Activated naive CD4-positive, alpha-beta T cell (primary cell): ENCODE measurements at places on chromosomes 5 and 9.

DNA sequence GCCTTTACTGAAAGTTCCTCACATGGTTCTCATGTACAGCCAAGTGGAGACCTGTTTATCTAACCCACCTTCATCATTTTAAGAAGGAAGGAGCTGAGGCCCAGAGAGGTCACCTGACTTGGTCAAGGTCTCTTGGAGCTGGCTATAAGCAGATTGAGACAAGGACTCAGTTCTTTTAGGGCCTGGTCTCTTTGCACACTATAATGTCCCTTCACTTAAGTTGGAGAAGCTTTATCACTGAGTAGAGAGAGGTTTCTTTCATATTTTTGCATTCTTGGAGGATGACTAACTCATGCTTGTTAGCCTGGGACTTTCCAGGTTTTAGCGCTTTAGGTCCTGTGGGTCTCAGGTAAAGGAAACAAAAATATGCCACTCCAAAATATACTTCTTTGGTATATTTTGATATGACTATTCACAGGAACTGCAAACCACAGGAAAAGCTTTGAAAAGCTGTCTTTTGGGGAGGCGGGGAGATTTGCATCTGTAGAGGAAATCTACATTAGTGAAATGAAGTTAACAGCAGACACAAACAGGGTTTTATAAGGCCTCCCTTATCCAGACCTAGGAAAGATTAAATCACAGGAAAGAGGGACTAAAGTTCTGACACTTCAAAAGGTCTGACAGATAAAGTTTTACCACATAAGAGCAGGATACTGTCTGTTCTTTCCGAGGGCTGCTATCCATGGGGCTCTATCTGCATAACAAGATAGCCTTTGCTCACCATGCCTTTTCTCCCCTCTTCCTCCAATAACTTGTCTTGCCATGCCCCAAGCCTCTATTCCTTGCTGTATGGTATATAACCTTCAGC lies 95.8 kb upstream of the ANKRD55 start:
- no peak for DNase-seq

DNA sequence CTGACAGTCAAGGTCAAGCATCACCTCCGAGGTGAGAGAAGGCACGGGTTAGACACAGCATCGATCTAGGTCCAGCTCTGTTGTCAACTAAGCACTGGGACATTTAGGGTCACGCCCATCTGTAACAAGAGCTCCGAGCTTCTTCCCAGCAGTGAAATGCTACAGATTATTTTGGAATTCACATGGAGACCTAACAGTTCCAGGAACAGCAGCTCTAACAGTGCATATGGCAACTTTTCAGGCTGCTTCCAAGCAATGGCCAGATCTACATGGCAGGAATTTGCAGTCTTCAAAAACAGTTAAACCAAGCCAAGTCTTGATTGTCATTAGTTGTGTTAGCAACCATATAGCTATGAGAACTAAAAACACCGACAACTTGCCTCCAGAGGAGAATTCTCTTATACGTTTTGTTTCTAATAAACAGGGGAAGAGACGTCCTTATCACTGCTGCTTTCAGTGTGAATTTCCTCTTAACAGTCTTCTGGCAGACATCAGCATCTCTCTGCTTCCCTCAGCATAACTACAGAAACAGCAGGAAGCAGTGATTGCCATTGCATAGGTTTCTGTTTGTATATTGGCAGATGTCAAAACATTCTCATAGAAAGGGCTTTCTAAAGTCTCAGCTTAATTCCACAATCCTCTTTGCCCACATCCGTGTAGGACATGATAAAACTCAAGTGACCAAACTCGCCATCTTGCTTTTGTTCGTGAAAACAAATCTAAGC lies 242.1 kb upstream of the DAPK1 start:
- no peak for DNase-seq

DNA sequence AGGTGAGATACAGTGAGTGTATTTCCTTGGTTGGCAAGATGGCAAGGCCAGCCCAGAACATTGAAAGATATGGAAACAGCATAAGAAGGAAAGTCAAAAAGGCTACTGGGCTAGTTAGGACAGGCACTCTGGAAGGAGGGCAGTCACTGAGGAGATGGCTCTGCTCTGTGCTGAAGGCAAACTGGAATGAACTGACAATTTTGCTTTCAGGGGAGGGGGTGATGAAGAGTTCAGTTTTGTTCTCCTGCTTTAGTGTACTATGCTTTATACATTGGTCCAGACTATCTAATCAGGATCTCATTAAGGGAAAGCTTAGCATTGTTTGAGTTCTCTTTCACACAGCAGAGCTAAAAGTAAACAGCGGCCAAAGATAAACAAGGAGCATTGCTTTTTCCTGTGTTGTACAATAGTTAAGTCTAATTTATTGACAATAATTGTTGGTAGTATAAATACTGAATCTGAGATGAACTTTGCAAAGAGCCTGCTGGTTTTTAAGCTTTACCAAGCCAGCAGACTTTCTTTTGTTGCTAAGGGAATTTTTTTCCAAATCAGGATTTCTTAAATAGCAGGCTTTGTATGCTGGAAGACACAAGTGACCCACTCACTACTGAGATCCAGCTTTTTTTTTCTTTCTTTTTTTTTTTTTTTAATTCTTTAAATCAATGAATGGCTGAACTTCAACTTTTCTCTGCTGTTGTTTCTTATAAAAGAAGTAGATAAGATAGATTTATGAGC lies 355.5 kb downstream of the ARRDC3 start:
- DNase-seq = no peak

DNA sequence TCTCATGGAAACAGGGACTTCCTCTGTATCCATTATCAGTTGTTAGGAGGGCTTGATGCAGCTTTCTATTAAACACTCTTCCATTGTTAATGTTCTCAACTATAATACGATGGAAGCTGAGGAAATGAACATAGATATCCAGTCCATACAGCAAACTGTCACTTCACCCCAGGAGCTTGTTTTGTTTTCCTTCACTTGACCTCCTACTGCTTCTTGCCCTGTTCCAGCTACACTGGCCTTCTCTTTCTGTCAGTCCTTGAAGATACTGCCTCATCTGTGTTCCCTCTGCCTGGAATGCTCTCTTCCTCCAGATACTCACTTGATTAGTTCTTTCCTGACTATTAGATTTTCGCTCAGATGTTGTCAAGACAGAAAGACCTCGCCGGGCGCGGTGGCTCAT lies 17.1 kb downstream of the CTNNA1 start:
- DNase-seq = no peak

DNA sequence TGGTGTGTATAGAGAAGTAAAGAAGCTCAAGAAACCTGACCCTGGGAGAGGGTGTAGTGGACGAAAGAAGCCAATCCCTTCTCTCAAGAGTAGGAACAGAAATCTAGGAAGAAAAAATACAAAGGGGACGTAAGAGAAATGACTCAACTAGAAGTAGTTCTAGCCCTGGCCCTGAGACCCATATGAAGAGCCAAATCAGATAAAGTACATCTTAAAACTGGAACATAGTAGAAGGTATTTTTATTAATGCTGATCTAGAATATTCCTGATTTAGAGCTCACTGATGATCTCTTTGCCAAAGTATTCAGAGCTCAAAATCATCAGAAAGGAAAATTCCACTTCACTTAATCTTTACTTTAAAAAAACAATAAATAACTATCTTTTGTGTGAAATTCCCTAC lies 184.8 kb downstream of the MLLT3 start:
- DNase-seq = no peak

DNA sequence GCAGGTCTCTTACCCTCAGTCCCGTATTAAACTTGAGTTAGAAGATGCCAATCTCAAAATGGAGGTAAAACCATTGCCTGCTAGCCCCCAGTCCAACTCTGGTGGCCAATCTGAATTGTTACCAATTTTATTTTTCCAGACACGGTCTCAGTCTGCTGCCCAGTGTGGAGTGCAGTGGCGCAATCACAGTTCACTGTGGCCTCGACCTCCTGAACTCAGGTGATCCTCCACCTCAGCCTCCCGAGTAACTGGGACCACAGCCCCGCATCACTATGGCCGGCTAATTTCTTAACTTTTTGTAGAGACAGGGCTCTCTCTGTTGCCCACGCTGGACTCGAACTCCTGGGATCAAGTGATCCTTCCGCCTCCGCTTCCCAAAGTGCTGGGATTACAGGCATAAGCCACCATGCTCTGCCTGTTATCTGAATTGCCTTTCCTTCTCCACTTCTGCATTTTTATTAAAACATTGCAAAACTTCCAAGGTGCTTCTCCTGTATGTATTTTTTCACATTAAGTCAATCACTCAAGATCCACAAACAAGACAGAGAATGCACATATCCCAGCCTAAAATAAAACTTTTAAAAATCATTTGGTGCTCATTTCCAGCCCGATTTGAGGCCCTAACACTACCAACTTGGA lies 2.3 kb downstream of the FANCC start:
- DNase-seq = no peak
